GM23248 (cell line): ENCODE measurements at places on chromosomes 3 and 15. TPM values are rescaled to one million over a fixed set of nuclear protein-coding genes. Genes with fewer than 3 reads are reported as not detected.

GRCh38 chr3:128787256-128788253 lies 61.6 kb downstream of the RAB7A start:
- DNase-seq: peak; percentile 55

GRCh38 chr15:58981808-58982475 lies 5.5 kb upstream of the RNF111 start:
- no peak for DNase-seq

GRCh38 chr3:56988458-56989168 lies 71.9 kb upstream of the SPATA12 start:
- peak; percentile 84 for DNase-seq

- peak; percentile 71 for DNase-seq
Measured at GRCh38 chr3:130515755-130516154, 1.2 kb upstream of the COL6A6 start.

DNA sequence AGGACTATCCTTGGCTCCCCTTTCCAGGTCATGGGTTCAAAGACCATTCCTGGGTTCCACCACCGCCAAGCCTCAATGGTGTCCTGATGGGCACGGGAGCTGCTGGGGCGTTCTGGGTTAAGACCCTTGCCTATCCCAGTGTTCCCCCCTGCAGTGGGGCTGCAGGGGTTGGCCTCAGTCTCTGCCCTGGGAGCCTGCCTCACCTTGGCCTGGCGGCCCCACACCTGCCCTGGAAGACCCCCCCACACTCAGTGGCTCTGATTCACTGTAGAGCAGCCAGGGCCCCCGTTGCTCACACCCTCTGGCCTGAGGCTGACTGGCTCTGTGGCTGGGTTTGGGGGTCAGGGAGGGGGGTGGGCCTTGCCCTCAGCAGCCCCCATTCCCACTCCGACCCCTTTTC lies 22.0 kb downstream of the C15orf39 start:
- DNase-seq: no peak

DNA sequence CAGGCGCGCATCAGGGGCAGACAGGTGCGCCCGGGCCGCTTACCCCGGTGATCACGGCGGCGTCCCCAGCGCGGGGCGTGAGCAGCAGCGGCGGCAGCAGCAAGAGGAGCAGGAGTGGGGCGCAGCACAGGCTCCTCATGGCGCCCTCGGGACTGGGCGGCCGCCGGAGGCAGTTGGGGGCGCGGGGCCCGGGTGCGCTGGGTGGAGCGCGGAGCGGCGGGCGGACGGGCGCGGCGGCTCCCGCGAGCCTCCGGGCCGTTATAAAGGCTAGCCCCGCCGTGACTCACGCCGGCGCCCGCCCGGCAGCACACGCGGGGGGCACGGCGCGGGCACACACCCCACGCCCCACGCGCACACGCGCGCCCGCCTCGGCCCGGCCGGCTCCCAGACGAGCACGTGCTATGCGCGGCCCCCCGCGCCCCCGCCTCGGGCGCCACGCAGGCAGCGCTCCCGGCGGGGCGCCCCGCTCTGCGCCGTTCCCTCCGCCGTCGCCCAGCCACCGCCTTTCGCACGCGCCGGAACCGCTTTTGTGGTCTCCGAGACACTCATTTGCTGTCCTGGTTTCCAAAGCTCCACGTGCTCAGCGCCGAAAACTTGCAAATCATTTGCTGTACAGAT lies at the start of gene PROK2:
PROK2 (minus strand) TSS at position 235 of the 618 bp plus-strand sequence; CDS start at position 139, 96 bp downstream.
- peak; percentile 49 for DNase-seq

- no peak for DNase-seq
Measured at GRCh38 chr3:13894096-13894806, 14.4 kb upstream of the WNT7A start.

DNA sequence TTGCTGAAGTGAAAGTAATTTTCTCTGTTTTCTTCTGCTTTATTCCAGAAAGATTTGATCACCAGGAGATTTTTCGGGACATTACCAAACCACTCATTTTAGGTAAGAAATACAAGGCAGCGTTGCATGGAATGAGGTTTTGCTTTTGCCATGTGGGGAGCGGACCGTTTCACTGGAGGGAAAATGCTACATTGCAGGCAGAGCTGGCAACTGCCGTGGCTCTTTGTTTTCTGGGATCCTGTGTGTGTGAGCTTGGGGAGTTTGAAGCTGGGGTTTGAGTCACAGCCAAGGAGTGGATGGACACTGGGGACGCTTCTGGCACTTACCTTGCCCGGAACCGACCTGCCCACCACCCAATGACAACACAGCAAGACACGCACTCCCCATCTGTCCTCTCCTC lies 109.9 kb downstream of the APBA2 start:
- no peak for DNase-seq

GRCh38 chr3:170689296-170689829 lies 103.5 kb upstream of the SLC7A14 start:
- peak; percentile 83 for DNase-seq

- peak; percentile 26 for DNase-seq
Measured at GRCh38 chr3:64741341-64741740, 53.5 kb upstream of the ADAMTS9 start.

DNA sequence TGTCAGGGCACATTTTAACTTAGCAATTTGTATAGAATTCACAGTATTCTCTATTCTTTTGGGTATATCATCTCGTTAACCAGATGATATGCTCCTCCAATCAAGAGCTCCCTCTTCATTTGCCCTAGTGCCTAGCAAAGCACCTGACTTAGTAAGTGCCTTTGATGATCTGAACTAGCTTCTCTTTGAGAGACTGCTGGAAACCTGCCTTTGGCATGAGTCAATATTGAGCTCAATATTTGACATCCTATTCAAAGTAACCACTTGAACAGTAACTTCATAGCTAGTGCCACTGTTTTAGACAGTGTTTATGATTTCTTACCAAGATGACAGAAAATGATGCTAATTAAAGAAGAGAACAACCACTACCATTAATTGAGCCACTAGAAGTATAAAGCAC lies 696.3 kb upstream of the UBE2E2 start:
- DNase-seq: no peak

The ST8SIA2 gene
- not detected in 2 replicates for total RNA-seq

The SEMA3G gene
- total RNA-seq: not detected in 2 replicates

The PIERCE2 gene
- total RNA-seq: 0.54 and 1.4 TPM in 2 replicates

The GOLGA8F gene
- total RNA-seq: not detected in 2 replicates

The AADACL2 gene
- not detected in 2 replicates for total RNA-seq
